ENCODE measurements at places on chromosomes 11 and 22.

- no peak for DNase-seq
These were observed 13.0 kb upstream of the TP53AIP1 start for GRCh38 chr11:128955636-128956035.

GRCh38 chr22:40044870-40045834 lies 50.4 kb downstream of the FAM83F start:
- peak; percentile 75 for DNase-seq

DNA sequence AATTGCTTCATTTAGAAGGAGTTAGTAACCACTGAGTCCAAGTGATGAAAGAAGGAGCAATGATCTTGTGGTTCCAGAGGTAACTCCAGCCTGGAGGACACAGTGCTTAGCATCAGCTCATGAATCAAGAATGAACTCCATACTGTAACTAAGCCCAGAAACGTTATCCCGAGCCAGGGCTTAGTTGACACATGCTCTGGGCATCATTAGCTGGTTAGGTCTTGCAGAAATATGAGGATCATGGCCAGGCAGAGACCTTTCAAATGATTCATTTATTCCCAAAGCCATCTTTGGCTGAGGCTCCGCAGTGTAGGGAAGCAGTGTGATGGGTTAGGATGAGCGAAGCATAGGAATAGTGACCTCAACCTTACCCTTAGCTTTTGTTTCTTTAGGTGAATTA lies 277.4 kb downstream of the FAM76B start:
- no peak for DNase-seq

GRCh38 chr22:38012604-38013072 lies 28.3 kb upstream of the SOX10 start:
- no peak for DNase-seq

DNA sequence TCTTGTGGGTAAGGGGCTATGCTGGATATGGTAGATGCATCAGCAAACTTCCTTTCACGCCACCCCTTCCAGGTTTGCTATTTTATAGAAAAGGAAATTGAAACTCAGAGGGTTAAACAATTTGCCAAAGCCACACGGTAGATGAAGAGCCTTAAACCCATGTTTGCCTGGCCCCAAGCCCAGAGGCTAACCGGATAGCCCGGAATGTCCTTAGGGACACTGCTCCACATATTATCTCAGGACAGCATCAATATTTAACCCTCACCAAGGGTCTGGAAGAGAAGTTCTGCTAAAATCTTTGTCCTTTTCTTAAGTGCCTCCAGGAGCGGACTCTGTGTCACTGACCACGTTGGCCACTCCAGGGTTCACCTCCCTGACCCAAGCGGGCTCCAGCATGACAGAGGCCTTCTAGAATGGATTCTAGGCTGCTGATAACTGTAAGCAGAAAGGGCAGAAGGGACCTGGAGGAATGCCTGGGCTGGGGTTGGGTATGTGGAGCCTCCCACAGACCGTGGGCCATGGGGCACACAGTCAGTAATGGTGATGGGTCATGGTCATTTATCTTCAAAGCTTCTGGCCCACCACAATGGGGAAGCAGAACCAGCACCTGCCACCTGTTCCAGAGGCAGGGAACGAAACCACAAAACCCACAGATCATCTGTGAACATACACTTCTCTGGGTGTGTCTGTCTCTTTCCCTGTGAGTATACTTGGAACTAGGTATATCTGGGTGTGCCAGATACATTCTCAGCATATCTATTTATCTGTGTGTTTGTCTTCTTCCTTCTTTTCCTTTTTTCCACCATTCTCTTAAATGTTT lies 5.4 kb upstream of the TMEM86A start:
- no peak for DNase-seq

- DNase-seq = no peak
These were observed 33.6 kb downstream of the YWHAH start for GRCh38 chr22:31977939-31978338.

- DNase-seq = no peak
These were observed 212.3 kb upstream of the ZBED5 start for GRCh38 chr11:11069841-11070835.

GRCh38 chr11:46519351-46519750 lies 74.5 kb downstream of the AMBRA1 start:
- DNase-seq = no peak

- no peak for DNase-seq
These were observed 3.2 kb downstream of the SLC22A8 start for GRCh38 chr11:63012430-63012829.

DNA sequence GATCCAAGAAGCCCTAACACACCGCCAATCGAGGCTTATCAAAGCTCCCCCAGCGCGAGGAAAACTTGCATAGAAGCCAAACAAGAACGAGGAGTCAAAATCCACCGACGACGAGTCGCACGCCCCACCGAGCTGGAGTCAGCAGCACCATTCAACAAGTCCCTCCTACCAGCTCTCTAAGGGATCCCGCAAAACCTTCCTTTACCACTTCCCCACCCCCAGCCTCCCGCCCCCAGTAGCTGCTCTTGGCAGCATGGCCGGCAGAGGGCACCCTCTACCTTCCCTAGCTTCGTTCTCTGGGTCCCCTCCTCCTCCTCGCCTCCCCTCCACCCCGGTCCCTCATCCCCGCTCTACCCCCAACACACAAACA lies 1.4 kb downstream of the BDNF start:
- DNase-seq = peak; percentile 53

- no peak for DNase-seq
These were observed 1.7 kb upstream of the INCENP start for GRCh38 chr11:62122076-62122475.

DNA sequence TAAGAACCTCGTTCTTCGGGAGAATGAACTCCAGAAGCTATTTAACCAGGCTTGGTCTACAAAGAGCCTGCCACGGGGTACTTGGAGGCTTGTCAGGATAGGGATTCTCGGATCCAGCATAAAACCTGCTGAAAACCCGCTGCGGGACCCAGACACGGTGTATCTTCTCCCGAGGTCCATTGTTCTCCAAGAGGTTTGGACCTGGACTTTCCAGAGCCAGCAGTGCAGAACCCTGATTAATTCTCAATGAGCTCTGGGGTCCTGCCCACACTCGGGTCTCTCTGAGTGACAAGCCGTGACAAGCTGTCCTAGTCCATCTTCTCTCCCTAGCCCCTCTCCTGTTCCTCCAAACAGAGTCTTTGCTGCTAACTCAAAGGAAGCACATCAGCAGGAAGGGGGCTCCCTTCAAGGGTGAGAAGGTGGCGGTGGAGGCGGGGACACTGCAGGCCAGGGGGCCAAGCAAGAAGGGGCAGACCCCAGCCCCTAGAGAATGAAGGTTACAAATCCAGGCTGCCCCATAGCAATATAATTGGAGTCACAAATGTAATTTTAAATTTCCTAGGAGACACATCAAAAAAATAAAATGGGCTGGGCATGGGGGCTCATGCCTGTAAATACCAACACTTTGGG lies 12.2 kb downstream of the SHANK2 start:
- DNase-seq = no peak

DNA sequence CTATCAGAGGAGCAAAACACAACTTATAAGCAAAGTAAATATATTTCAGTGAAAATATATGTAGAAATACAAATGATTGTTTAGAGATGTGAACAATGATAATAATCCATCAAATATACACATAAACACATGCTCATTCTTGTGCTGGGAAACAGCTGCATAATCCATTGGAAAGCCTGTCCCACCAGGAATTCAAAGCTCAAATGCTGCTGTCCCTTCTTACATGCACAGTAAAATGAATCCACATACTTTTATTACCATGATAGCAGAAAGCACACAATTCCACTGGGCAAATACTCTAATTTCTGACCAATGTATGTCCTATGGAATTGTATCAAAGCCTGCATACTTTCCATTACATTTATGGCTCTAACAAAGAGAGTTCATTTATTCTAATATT lies 44.5 kb downstream of the SOX6 start:
- no peak for DNase-seq

DNA sequence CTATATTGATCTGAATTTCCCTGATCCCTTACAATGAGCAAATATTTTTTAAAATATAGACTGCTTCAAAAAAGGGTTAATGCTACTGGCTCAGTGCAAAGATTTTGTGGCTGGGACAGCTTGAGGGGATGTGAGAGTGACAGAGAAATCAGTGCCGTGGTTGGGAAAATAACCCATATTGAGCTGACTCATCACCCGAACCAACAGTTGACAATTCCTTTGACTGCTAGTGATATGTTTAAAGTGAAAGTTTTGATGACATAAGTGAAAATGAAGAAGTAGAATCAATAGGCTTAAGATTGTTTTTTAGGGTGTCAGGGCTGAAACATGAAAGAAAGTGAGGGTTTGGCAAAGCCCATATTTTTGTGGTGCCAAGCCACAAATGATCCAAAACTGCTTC lies 257.1 kb upstream of the TENM4 start:
- DNase-seq = no peak

GRCh38 chr22:39943953-39944872 lies 16.0 kb upstream of the TMA7B start:
- no peak for DNase-seq

GRCh38 chr11:46472662-46472994 lies 81.1 kb upstream of the CHRM4 start:
- DNase-seq = no peak

DNA sequence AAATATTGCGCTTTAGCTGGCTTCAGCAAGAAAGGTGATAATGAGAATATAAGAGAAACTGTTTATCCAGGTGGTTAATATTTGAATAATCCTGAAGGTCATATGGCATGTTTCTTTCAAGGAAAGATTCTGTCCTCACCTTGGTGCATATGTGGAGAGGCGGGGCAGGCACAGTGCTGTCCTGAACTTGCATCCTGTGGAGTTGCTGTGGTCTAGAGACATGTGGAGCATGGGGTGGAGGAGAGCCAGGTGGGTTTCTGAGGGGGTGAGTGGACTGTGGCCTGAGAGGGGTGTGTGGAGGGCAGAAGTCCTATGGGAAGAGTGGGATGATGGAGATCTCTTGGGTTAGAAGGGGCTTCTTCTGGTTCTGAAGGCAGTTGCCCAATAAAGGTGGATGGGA lies 65.5 kb downstream of the GRIK4 start:
- DNase-seq = no peak

DNA sequence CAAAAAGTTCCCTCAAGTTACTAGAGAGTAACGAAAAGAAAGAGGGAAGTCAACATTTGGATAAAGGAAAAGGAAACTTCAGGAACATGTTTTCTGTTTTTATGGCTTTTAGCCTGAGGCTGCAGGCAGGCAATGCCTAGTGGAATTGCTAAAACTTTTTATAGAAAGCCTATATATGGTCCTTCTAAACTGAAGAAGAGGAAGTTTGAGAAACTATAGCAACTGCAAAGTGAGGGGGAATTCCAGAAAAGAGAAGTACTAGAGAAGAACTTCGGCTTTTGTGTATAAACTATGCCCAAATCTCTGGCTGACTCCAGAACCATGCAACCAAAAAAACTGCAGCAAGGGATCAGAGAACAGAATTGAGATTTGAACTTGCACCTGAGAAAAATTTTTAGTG lies 74.3 kb upstream of the ARHGAP42 start:
- DNase-seq = no peak

GRCh38 chr11:37026326-37026725 lies 428.3 kb upstream of the RAG2 start:
- DNase-seq = no peak

DNA sequence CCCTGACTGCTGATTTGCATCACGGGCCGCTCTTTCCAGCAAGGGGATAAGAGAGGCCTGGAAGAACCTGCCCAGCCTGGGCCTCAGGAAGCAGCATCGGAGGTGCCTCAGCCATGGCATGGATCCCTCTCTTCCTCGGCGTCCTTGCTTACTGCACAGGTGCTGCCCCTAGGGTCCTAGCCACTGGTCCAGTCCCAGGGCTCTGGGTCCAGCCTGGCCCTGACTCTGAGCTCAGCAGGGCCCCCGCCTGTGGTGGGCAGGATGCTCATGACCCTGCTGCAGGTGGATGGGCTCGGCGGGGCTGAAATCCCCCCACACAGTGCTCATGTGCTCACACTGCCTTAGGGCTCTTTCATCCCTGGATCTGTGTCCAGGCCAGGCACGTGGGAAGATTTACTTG lies 7.0 kb upstream of the IGLL5 start:
- no peak for DNase-seq

DNA sequence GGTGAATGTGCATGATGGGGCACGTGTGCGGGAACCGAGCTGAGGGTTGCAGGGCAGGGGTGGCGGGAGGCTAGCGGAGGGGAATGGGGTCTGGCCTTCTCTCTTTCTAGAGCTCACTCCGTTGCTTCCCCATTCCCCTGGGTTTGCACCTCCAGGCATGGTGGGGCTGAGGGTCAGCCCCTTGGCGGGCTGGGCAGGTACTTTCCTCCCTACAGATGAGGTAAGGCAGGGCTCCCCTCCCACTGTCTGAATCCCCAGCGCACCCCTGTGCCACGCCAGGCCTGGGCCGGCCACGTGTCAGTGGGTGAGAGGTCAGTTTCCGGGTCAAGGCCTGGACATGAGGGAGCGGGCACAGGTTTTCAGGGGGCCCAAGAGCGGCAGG lies 8.9 kb downstream of the SUSD2 start:
- DNase-seq = no peak

DNA sequence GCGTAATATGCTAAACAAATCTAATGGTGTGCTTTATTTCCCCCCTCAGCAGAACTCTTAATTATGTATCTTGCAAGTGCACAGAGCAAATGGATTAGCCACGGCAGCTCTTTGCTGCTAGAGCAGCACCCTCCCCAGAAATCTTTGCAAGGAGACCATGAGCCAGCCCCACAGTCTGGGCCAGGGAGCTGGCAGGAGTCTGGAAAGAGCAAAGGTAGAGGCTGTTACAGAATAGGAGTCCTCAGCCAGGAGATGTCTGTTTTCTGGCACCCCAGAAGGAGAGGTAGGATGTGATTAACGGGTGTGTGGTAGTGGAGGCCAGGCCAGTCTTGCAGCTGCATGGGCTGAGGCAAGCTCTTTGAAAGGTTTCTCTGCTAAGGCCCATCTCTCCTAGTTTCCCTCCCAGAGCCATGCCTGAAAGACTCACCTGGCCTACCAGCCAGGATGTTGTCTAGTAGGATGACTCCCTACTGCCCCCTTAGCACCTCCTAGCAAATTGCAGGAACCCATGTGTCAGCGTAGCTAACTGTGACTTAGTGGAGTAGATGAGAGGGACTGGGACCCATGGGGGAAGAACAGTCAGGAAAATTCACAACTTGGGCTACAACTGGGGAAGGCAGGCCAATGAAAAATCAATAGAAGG lies 557.2 kb downstream of the BUD13 start:
- DNase-seq = no peak

Measured in stimulated activated CD8-positive, alpha-beta memory T cell treated with anti-CD3 and anti-CD28 coated beads, Interleukin-4, amount 100 ng/mL, for 24 hours (primary cell).